ENCODE measurements at places on chromosomes 7 and 10.

GRCh38 chr7:120916538-120916937 is 34.0 kb upstream of the ING3 start:
- no peak for DNase-seq

GRCh38 chr10:122047560-122047959 is 58.6 kb downstream of the TACC2 start:
- no peak for DNase-seq

DNA sequence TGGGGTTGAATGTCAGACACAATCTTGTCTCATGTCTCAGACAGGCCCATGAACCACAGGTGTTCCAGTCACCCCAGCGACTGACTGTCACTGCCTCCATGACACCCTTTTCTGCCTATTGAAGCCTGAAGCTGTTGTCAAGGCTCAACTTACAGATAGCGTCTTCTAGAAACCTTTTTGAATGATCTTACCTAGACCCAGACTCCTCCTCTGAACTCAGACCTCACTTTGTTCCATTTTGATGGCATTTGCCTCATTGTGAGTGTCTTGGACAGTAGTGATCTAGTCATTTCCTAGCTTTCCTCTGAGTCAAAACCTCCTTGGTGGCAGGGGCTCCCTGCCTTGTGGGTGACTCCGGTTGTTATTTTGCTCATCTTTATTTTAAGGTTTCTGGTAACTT is 98.3 kb upstream of the AGK start:
- DNase-seq = no peak

- DNase-seq = no peak
Observed at GRCh38 chr7:6256677-6257535, 15.5 kb downstream of the CYTH3 start.

GRCh38 chr10:74585231-74586087 is 240.9 kb upstream of the KAT6B start:
- DNase-seq = no peak
